Large intestine (tissue), 12 donors: ENCODE measurements at places on chromosomes 2 and 18.
A peak's percentile ranks its signal among the peaks of the same experiment; 100 is the strongest.

GRCh38 chr2:157989227-157989626, 112.4 kb upstream of the UPP2 start:
- DNase-seq, result no peak

- DNase-seq, result no peak
These were observed 83.1 kb downstream of the EPAS1 start for GRCh38 chr2:46380038-46380940.

GRCh38 chr2:219020604-219021365, 20.5 kb downstream of the CFAP65 start:
- DNase-seq, result no peak

DNA sequence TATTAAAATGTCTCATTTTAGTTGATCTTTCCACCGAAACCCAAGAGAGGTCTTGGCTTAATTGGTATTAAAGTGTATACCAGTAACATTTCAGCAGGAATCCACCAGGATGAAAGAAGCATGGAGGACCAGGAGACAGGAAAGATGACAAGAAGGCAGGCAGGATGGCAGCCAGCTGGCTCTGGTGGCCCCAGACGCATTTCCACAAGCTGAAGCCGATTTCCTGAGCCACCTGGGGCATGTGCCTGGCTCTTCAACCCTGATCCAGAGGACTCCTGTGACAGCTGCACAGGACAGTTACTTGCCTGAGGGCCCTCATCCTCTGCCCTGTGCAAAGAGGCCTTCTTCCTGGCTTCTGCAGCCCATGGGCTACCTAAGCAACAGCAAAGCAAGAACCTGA, 56.9 kb upstream of the NFU1 start:
- no peak for DNase-seq

GRCh38 chr2:16013359-16013911, 73.1 kb downstream of the MYCN start:
- peak; percentile 46 for DNase-seq

- DNase-seq, result peak; percentile 12
These were observed 568.3 kb downstream of the LRRTM4 start for GRCh38 chr2:76953733-76954347.

DNA sequence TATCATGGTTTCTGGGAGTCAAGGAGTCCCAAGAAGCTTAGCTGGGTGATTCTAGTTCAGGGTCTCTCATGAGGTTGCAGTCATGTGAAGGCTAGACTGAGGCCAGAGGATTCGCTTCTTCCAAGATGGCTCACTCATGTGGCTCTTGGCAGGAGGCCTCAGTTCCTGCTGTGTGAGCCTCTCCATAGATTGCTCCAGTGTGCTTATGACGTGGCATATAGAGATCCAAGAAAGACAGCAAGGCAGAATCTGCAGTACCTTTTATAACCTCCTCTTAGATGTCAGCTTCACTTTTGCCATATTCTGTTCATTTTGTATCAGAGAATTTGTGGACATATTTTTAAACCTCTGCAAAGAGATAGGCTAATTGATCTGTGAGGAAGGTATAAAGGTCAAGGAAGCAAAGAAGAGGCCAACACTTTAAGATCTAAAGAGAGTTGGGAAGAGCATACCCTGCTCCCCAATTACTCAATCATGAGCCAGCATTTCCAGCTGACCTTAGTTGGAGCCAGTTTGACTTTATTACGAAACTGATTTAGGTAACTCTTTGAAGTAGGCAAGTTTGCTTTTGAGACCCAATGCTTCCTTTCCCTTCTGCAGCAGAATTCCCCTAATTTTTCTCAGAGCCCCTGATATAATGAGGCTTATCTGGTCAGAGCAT, 134.7 kb downstream of the EML6 start:
- DNase-seq, result no peak

GRCh38 chr2:72007402-72007801, 140.3 kb downstream of the CYP26B1 start:
- no peak for DNase-seq

- DNase-seq, result no peak
These were observed 112.8 kb downstream of the SPTBN1 start for GRCh38 chr2:54568876-54569321.

DNA sequence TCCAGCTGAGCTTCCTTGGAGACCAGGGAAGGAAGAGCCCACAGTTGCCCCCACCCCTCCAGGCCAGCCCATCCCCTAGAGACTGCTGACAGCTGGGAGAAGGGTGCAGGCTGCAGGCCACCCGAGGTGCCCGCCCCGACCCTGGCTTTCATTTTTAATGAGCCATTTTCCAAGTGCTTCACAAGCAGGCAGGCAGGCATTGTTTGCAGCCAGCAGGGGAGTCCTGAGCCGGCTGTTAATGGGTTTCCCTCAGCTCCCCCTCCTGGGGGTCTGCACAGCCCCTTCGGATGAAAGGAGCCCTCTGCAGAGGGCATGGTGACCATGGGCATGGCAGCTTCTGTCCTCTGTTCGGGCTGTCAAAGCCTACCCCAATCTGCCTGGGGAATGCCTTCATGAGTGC, 94.5 kb downstream of the ZBTB7C start:
- DNase-seq, result no peak

DNA sequence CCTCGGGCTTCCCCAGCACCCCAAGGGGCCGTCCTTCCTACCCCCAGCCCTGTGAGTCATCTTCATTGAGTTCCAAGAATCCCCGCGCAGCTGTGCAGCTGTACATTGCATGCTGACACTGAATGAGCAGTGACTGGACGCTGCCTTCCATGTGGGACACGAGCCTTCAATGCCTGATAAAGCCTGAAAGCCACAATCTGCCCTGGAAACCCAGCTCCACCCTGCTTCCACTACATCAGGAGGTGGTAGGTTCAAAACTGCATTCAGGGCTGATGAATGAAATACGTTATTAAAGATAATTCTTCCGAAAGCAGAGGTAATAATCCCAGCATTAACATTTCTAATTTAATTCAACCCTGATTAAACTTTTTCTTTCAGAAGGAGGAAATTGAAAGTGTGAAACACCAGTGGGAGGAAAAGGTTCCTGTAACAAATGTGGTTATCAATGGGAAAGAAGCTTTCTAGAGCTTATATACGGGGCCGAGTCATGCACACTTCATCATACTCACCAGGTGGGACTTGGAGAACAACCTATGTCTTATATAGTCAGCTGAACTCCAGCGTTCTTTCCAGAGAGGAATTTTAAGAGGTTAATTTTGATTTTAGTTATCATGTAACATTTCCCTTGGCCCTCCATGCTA, 360.1 kb downstream of the LPIN1 start:
- peak; percentile 7 for DNase-seq

DNA sequence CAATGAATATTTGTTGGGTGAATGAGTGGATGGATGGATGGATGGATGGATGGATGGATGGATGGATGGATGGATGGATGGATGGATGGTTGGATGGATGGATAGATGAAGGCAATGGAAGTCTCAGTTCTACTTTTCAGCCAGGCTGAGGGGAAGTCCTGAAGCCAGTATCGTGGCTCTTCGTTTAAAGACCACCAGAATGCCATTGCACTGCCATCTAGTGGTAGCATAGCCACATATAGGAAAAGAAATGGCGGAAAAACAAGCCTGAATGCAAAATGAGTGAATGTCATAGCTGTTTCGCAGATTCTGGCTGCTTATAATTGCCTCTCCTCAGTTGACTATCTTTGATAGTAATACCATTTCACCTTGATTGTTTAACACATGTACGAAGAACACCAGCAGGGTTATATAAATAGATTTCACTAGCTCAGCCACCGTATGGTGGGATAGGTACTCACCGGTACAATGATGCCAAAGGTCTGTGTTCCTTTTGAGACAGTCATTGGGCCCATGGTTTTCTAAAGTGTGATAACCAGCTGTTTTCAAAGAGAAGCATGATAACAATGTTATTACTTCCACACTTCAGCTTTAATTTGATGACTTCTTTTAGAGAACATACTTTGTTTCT, 62.3 kb upstream of the GREB1L start:
- peak; percentile 28 for DNase-seq

- peak; percentile 88 for DNase-seq
These were observed 1.3 kb upstream of the PRKCE start for GRCh38 chr2:45649858-45650811.

- no peak for DNase-seq
These were observed 135.6 kb downstream of the GALNT14 start for GRCh38 chr2:31002537-31003150.

- DNase-seq, result no peak
These were observed 213.2 kb downstream of the KCNJ3 start for GRCh38 chr2:154911729-154912128.

GRCh38 chr2:237978058-237978712, 11.4 kb downstream of the UBE2F start:
- no peak for DNase-seq

GRCh38 chr2:18440141-18440661, 120.3 kb downstream of the RDH14 start:
- no peak for DNase-seq

DNA sequence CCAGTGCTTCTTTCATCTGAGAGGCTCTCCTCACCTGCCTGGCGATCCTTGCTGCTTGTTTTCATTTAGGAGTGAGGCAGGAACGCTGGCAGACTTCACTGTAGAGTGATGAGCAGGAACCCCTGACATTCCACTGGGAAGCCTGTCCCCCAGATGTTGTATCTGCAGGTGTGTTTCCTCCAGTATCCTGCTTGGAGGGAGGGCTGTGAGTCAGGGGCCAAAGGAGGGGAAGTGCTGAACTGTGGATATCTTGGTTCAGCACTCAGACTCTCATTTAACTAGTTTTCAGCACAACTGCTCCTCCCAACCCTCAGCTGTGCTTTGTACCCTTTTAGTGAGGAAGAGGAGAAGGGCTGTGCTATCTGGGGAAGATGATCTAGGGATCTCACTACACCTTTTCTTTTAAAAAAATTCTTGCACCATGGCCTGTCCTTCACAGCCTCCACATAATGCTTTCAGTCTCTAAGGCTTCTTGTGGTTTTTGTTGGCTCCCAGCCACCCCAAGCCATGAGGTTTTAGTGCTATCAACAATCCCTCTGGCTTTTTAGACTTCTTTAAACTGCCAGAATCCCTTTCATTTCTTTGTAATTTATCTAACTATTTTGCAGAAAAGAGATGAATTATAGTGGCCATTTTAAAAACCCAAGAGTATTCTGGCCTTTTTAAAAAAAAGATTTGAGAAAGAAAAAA, 11.2 kb downstream of the ANKAR start:
- DNase-seq, result no peak

DNA sequence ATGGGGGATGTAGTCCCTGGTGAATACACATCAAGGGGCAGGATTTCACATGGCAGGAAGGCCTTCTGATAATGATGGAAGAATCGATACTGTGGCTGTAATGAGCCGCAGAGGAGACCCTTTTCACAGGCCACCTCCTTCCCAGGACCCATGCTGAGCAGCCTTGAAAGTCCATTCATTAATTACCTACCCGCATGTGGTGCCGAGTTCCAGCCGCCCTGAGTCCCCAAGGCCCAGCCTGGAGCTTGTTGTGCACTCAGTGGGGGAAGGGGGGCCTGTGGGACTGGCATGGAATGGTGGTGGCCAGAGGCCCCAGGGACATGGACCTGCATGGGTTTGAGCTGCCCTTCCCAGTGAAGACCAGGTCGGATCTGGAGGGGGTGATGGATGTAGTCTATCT, 25.5 kb downstream of the ASB18 start:
- no peak for DNase-seq

DNA sequence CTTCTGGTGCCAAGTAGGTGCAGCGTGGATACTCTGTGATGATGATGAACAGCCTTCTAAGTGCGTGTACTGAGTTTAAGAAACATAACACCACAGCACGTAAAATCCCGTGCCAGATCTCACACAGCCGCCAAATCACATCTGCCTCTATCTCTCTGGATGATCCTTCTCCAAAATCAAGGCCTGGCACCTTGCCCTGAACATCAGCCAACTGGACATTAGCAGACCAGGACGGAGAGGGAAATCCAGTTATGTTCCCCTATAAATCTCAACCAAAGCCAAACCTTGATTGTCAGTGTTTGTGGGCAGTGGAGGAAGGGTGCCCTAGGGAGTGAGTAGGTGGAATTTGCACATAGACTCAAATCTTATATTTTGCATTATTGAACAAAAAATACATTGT, 164.3 kb downstream of the MIB1 start:
- no peak for DNase-seq

GRCh38 chr2:222897898-222898297, 37.1 kb downstream of the ACSL3 start:
- no peak for DNase-seq
